ENCODE measurements at places on chromosomes 2 and 18.

- DNase-seq, result no peak
Observed at GRCh38 chr2:140797718-140798117, 1333.1 kb downstream of the LRP1B start.

DNA sequence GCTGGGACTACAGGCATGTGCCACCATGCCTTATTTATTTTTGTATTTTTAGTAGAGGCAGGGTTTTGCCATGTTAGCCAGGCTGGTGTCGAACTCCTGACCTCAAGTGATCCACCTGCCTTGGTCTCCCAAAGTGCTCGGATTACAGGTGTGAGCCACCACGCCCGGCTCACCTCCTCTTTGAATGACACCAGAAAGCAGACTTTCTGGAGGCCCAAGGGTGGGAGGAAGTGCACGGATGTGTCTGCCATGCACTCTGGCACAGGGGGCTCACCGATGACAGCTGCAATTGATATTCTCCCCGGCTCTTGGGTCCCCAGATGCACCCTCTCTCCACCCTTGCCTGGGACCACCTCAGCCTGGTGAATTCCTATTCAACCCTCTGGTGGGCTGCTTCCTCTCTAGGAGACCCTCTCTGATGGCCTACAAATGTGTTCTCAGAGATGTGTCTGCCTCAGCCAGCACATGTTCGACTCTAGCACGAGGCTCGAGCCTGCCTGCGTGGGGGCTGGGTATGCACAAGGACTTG, 87.3 kb downstream of the SEPTIN10 start:
- DNase-seq, result no peak

DNA sequence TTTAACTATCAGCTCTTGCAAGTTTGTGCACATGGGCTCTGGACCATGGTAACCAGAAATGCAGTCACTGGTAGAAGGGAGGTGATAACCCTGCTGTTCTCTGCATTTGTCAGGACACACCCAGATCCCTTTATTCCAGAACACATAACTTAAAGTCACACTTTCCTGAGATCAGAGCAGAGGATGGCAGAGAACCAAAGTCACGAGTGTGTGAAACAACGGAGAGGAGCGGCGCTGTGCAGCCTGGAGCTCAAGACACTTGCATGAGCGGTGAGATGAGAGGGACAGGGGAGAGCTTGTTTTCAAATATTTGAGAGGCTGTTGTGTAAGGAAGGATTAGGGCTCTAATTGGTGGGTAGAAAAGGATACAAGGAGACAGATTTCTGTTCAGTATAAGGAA, 43.3 kb upstream of the AAK1 start:
- DNase-seq, result no peak

DNA sequence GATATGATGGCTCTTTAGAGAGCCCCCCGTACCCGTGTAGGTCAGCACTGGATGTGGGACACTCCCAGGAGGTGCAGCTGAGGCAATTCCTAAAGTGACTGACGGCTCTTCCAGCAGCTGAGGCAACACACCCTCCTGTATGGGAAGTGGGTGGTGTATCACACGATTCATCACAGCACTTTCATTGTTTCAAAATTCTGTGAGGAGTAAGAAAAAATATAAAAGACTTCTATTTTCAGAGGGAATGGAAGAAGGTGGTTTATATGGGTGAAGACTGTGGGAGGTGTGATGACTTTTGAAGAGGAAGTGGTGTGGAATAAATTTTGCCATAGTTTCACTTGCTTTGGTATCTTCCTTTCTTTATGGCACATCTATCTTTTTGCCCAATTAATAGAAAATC, 22.3 kb downstream of the QPCT start:
- DNase-seq, result no peak

- DNase-seq, result no peak
Observed at GRCh38 chr2:181461056-181461997, 4.1 kb downstream of the ITGA4 start.

DNA sequence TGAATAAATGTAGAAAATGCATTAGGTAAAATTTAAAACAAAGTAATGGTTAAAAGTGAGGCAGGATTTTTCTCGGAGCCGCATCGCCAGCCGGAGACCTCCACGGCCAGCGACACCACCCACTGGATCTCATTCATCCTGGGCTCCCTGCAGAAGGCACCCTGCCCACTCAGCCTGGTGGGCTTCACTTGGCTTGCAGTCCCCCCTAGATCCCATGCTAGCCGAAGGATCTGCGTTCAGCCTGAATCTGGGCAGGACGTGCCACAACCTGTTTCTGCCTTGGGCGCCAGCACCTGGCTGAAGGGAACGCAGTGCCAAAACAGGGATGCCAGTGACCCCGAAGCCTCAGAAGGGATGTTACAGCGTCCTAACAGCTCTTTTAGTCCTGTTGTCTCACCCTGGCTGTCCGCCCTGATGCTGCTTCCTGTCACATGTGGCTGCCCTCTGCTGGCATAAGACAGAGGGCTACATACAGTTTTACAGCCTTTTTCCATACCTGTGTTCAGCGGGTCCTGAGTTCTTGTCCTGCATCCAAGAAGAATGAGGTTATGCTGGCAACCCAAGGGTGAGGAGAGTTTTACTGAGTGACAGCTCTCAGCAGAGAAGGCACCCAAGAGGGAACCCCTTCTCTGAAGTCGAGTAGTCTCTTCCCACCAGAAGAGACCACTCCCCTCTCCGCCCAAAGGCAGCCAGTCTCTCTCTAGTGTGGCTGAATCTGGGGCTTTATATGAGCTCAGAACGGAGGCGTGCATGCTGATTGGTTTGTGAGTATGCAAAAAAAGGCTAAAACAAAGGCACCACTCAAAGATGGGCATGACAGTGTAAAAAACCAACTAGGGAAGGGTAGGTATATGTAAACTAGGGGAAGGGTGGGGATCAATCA, 173.1 kb upstream of the GYPC start:
- DNase-seq, result peak; percentile 4

DNA sequence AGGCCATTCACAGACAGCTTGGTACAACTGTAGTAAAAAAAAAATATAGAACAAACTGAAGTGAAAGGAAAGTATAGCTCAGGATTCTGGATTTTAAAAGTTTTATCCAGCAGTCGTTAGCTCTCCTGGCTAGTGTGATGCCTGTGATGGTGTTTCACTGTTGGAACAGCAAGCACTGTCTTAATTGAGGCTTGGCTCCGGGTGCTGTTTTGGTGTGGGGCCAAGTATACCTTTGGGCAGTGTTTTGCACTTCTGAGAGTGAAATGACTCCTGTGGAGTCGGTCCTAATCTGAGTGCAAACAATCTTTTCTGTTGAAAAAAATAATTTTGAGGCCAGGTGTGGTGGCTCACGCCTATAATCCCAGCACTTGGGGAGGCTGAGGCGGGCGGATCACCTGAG, 28.7 kb upstream of the RAB1A start:
- no peak for DNase-seq

DNA sequence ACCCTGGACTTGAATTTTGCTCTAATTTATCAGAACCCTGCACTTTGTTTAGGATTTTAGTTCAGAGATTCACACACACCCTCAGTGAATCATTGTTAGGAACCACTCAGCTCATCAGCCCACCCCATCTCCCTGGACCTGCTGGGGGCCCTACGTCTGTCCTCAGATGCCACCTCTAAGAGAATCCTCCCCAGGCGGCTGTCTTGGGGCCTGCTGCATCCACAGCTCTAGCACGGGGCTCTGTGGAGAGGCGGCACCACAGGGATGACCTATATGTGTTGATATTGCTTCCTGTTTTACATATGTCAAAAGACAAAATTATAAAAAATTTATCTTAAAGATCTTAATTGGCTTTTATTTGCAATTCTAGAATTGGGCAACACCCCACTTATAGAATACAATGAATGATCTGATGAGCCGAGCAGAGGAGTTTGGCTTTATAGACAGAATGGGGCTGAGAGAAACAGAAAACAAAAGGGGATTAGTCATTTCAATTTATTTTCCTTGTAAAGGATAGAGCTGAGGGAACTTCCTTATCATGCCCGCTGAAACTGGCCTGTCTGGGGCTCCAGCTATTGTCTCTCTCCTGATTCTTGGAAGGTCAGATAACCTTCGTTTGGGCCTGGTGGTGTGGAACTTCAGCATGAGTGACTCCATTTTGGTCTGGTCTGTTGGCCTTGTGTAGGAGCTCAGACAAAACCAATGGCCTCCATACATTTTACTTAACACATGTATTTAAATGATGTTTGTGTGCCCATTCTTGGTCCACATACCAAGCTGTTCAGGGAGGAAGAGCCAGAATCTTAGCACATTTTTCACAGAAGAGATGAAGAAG, 1.4 kb downstream of the MYO7B start:
- DNase-seq, result no peak

DNA sequence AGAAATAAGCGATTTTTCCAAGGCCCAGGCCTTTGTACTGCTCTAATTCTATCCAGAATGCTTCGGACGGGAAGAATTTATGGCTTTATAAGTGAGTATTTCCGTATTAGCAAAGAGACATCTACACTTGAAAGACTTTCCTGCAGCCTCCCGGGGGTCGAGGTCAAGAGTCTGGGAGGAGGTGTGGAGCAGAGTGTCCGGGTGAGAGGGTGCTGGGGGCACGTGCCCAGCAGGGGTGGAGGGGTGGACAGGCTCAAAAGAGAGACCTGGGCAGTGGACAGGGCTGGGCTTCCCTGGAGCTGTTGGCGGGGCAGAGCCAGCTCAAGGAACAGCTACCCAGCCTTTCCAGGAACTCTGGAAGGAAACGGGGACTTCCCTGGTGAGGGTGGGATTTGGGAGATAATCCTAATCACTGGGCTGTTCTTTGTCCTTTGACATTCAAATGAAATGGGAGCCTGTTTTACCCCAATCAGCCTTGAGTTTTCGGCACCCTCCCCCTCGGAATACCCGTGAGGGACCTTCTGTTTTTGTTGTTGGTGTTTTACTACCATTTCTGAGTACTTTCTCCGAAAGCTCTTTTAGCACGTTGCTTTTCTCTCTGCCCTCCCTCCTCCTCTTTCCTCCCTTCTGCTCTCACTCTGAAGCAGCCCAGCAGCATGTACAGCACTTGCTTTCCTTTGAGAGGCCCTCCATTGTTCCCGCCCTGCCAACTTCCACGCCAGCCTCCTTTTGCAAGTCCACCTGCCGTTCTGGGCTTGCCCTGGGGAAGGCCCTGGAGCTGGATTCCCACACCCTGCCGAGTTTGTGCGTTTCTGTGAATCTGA, 164.7 kb downstream of the AGAP1 start:
- peak; percentile 47 for DNase-seq

GRCh38 chr2:38016219-38016618, 59.7 kb downstream of the CYP1B1 start:
- no peak for DNase-seq

GRCh38 chr2:55768991-55769390, 75.3 kb upstream of the PNPT1 start:
- DNase-seq, result peak; percentile 32

- no peak for DNase-seq
Observed at GRCh38 chr2:586641-587076, 90.5 kb downstream of the TMEM18 start.

- no peak for DNase-seq
Observed at GRCh38 chr2:133885847-133886246, 317.6 kb upstream of the NCKAP5 start.

- no peak for DNase-seq
Observed at GRCh38 chr2:185583058-185583816, 155.4 kb upstream of the FSIP2 start.

- DNase-seq, result peak; percentile 86
Observed at GRCh38 chr2:95345563-95346230, 48.5 kb downstream of the KCNIP3 start.

GRCh38 chr2:220509966-220510365, 882.5 kb downstream of the SLC4A3 start:
- DNase-seq, result peak; percentile 9

All from NCI-H1417 (cell line).